GM13977 (cell line): ENCODE measurements at places on chromosomes 11 and 22.
A peak's percentile ranks its signal among the peaks of the same experiment; 100 is the strongest.

DNA sequence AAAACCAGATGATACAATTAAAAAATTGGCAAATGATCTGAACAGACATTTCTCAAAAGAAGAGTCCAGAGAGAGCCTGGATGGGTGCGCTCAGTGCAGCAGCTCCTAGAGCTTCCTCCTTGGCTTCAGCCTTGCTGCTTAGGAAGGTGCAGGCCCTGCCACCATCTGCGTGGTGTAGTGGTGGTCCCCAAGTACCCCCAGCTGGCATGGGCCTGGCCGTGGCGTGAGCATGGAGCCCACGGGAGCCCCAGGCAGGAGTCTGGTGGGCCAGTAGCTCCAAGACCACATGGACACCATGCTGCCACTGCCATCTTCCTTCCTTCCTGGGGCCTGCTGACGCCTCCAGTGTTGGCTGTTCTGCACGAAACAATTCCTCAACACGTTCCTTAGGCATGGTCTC, 20.5 kb downstream of the THY1 start:
- no peak for DNase-seq

GRCh38 chr11:5809122-5809519, 397 bp downstream of the OR52N2 start:
- no peak for DNase-seq

DNA sequence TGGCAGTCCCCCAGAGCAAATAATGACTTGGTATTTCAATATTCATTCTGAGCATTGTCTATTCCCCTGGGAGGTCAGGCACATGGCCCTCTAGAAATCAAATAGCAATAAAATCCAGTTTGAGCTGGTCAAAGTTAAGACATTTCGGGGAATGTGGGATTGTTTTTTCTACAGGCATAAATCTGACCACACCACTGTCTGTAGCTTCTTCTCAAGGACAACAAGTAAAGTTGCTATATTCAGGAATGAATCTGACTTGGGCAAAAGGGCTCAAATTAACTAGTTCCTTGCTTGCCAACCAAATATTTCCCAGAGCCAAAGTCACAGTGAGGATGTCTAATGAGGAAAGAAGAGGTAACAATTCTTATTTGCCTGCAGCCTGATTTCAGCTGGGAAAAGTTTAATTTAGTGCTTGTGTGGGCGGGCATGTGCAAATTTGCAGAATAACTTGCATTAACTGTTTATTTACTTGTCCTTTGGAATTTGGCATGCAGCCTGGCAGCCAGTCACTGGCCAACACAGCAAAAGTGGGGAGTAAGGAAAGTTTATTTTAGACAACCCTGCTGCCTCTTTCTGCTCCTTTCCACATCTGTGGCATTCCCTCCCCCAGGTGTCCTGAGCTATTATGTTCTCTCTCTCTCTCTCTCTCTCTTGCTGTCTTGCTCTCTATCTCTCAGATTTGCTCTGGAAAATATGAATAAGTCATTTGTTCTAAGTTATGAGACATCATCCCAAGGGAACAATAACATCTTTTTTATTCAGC, 51.2 kb upstream of the ARHGAP20 start:
- DNase-seq: no peak

DNA sequence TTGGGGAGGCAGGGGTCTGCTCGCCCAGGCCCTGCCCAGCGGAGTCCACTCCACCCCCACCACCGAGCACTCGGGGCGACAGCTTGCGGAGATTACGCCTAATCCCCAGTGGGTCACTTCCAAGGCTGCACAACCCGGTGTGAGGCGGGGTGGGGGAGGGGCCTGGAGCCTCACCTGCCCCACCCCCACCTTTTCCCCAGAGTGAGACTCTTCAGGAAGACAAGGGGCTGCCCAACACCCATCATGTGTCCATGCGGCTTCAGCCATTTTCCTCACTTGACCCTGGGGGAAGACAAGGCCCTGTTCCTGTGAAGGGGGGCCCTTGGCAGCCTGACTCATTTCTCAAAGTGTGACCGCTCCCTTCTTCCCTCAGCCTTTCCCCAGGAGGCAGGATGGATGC, 12.5 kb downstream of the SYNGR1 start:
- DNase-seq: no peak

DNA sequence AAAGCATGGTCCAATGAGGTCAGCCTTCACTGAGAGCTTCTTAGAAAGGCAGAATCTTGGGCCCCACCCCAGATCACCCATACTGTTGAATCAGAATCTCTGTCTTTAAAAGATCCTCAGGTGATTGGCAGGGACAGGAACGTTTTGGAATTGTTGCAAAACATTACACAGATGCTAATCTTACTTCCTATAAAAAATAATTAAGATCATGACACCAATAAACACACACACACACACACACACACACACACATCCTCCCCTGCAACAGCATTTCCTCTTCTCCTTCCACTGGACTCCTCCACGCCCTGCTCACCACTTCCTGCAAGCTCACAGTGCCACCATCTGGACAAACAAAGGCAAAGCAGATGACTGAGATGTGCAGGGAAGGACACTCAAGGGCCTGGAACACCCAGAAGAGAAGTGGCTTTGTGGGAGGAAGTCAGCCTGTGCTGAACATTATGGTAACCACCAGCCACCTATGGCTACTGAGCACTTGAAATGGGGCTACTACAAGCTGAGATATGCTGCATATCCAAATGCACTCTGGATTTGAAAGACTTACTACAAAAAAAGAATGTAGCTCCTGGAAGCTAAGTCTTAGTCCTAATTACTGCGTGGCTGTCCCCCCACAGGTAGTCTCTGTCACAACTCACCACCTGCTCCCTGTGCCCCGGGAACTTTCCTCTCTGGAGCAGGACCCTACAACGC, 65.6 kb downstream of the BTG4 start:
- DNase-seq: peak; percentile 90

DNA sequence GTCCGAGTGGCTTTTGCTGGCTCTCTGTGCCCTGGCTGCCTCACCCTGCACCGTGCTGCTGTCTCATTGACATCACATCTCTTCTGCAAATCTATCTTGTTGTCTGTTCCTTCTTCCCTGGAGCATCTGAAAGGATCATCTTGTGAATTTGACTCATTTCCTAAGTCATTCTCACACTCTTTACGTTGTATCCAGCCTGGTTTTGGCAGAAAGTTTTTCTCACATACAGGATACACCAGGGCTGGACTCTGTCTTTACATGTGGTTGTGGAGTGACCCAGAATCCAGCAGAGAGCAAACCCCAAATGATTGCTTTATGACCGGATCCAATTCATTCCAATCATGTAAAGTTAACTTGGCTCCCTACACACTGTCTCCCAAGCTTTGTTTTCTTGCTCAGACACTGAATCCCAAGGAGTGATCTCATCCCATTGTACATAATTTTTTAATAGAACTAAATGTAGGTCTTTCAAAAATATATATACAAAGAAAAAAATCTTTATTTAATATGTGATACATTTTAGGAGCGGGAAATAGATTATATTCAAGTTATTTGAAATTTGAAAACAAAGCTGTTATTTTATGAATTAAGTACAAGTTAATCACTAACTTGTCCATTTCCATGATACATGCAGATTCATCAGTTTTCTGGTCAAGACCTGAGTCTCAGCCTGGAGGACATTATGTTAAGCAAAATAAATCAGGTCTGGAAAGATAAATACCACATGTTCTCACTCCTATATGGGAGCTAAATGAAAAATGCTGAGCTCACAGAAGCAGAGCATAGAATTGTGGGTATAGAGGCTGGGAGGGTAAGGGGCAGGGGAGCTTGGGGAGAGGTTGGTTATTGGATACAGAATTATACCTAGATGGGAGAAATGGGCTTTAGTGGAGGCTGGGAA, 2.9 kb upstream of the RFPL1 start:
- no peak for DNase-seq

GRCh38 chr11:125932301-125932700, 13.5 kb upstream of the VSIG10L2 start:
- DNase-seq: no peak

GRCh38 chr11:40597546-40598113, 861.8 kb downstream of the LRRC4C start:
- DNase-seq: no peak

- peak; percentile 83 for DNase-seq
Observed at GRCh38 chr11:65180877-65181568, 705 bp upstream of the CAPN1 start.

GRCh38 chr22:34526681-34527080, 539.3 kb upstream of the ISX start:
- no peak for DNase-seq

DNA sequence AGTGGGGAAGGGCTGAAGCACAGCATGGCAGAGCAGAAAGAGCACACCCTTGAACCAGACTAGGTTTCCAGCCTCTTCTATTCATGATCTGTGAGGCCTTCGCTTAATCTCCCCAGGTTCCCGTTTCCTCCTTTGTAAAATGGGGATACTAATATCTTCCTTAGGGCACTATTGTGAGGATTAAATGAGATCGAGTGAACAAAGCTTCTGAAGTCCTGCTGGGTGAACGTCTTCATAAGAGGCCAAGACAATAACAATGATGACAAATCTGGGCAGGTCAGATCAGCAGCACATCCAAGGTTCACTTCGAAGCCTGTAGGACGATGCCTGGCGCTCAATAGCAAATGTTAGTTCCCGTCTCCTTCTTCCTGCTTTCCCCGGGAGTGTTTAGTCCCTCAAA, 38.6 kb upstream of the ZBED5 start:
- no peak for DNase-seq

GRCh38 chr11:15145151-15145550, 30.4 kb downstream of the INSC start:
- no peak for DNase-seq

- DNase-seq: peak; percentile 38
Observed at GRCh38 chr11:5204787-5205186, 4.3 kb upstream of the OR51V1 start.

GRCh38 chr11:116598556-116598955, 174.2 kb downstream of the BUD13 start:
- DNase-seq: no peak

- peak; percentile 34 for DNase-seq
Observed at GRCh38 chr11:88421530-88421929, 84.0 kb upstream of the CTSC start.

GRCh38 chr11:59197991-59198390, 14.7 kb downstream of the MPEG1 start:
- no peak for DNase-seq

DNA sequence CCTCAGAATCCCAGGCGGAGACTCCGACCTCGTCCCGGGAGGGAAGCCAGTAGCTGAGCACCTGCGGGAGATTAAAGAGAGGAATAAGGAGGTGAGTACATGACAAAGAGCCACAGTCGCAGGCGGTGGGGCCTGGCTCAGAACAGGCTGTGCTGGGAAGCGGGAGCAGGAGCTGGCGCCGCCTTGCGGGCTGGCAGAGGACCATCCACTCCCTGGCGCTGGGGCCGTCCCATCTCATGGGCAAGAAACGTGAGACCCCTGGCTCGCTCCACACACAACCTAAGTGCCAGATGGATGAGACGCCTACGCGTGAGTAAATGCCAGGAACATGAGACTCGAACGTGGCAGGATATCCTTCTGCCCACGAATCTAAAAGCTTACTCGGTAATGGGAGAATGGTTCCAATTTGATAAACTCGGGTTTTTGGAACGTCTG, 6.3 kb downstream of the CEND1 start:
- DNase-seq: no peak

GRCh38 chr22:40468616-40469015, 98.2 kb downstream of the SGSM3 start:
- DNase-seq: no peak
